ENCODE measurements at places on chromosomes 16 and 17.
A peak's percentile ranks its signal among the peaks of the same experiment; 100 is the strongest.

GRCh38 chr16:58485184-58485887, 14.6 kb upstream of the NDRG4 start:
- DNase-seq, result no peak

- DNase-seq, result no peak
These were observed 256.7 kb downstream of the PARN start for GRCh38 chr16:14373406-14373805.

GRCh38 chr17:64075913-64076312, 54.0 kb downstream of the ERN1 start:
- no peak for DNase-seq

GRCh38 chr16:22091721-22092120, 620 bp upstream of the VWA3A start:
- DNase-seq, result no peak

DNA sequence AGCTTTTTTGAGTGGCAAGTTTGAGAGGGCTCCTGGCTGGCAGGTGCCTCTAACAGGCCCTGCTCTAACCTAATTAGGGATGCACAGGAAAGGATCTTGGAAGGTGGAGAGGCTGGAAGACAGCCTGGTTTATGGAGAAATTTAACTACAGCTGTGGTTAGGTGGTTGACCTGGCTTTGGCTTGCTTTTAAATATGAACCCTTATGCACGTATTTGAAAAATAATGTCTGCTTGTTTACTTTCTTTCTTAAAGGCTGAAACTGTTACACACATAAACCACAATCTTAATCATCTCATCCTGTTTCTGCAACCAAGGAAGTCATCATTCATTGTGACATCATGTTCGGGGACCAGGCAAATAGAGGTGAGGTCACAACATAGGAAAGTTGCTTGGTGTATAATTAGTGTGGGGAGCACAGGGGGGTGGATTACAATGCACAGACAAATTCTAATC, 23.1 kb upstream of the DHRS13 start:
- DNase-seq, result no peak

DNA sequence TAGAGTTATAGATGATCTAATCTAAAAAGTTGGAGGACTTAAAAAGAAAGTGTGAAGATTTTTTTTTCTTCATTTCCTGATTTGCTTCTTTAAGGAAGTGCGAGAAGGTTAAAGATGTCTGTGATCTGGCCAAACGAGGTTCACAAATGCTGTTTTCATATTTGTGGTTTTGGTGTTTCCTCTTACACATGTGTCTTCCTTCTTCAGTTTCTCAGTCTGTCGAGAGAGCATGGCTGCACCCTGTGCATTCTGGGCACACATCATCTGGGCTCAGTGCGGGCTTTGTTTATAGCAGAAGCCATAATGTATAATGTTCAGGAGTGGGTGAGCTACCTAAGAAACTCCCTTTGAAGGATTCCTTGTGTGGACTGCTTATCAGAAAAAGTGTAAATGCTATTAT, 260.4 kb upstream of the TBX2 start:
- no peak for DNase-seq

DNA sequence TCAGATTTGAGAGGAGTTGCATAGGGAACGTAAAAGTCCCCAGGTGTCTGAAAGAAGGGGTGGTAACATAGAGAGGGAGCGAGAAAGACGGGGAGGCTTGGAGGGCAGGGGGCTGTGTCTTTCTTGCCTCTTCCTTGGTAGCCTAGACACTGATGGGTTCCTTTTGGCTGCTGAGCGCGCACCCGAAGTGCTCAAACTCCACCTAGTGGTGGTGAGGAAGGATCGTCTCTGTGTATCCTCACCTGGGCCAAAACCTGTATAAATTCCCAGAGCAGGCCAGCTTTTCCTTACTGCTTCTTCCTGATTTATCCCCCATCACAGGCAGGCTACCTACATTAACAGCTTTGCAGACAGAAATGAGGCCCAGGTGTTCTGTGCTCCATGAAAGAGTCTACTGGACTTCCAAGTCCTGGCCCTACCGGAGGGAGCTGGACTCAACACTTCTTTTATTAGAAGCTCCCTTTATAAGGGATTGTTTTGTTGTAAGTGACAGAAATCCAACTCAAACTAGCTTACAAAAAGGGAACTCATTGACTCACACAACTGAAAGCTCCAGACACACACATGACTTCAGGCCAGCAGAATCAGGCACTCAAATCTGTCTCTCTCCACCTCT, 5.5 kb upstream of the SLC25A35 start:
- DNase-seq, result peak; percentile 26

GRCh38 chr17:75008373-75008772, 4.1 kb upstream of the MRPL58 start:
- no peak for DNase-seq

GRCh38 chr16:67805718-67806427, 487 bp downstream of the RANBP10 start:
- no peak for DNase-seq

GRCh38 chr17:29084541-29085146, 41.7 kb downstream of the PIPOX start:
- DNase-seq, result no peak

DNA sequence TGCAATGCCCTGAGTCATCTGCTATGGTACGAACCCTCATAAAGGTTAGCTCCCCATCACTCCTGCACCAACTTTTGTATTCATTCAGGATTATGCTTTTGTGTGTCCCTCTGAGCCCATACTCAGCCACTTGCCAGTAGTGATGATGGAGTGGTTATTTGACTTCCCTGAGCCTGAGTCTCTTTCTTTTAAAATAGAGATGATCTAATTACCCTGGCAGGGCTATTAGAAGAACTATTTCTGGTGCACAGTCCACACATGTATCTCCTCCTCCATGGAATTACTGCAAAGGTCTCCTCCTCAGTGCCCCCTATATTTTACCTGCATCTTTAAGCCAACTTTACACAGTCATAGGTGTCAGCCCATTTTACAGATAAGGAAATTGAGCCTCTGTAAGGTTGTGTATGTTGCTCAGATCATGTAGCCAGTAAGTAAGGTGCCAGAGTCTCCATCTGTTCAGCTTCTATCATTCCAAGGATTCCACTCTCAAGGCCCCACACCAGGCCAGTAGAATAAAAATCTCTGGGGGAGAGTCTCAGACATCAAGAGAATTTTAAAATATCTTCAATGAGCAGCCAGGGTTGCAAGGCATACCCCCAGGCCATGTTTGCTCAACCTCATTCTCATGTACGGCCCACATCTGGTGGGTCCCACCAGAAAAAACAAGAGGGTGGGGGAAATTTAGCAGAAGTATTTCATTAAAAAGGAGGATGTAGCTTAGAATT, 333.7 kb upstream of the HSBP1 start:
- DNase-seq, result no peak

- no peak for DNase-seq
These were observed 479.1 kb downstream of the SOX9 start for GRCh38 chr17:72599891-72600290.

DNA sequence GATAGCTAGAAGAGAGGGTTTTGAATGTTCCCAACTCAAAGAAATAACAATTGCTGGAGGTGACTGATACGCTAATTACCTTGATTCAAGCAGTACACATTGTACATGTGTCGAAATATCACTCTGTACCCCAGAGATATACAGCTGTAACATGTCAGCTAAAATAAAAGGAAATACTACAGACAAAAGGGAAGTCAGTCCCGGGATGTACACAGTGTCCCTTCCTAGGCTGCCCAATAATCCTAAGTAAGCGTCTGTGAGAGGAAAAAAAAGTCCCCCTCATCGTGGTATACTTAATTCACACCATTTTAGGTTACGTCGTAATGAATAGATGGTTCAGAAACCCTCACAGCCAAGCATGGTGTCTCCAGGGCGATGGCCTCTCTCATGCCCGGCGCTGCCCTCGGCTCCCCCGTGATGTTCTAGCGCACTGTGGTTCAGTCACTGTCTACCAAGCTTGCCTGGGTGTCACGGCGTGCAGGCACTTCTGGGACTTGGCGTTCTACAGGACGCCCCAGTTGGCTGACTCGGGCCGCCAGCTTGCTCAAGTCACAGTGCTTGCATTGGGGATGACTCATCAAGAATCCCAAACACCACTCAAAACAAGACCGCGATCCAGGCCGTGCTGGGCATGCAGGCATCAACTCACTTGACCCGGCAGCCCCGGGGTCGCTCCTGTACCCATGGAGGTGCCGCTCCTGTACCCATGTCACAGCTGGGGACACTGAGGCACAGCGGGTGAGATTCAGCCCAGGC, 27.6 kb downstream of the CCDC40 start:
- DNase-seq, result no peak

DNA sequence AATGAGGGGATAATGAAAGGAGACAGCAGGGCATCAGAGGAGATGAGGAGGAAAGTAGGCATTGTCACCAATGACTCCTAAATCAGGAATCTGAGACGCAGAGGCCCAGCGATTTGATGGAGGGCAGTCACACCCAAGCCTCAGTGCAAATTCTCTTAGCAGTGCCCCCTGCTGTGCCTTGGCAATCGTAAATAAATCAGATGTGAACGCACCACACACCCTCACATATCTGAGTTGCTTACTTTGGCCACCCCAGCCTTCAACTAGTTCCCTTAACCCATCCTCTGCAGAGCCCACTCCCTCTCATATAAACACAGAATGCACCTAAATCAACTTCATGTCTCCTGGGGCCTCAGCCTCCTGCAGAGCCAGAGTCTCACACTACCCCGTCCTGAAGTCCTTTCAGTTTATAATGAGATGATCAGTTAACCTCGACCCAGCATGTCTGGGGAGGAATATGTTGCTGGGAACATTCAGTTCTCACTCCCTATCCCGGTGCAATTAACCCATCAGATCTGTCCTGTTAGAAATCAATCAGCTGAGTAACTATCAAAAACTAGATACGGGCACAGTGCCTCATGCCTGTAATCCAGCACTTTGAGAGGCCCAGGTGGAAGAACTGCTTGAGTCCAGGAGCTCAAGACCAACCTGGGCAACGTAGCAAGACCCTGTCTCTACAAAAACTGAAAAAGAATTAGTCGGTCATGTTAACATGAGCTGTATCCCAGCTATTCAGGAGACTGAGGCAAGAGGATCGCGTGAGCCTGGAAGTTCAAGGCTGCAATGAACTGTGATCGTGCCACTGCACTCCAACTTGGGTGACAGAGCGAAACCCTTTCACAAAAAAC, 78.4 kb downstream of the SLC39A11 start:
- no peak for DNase-seq

DNA sequence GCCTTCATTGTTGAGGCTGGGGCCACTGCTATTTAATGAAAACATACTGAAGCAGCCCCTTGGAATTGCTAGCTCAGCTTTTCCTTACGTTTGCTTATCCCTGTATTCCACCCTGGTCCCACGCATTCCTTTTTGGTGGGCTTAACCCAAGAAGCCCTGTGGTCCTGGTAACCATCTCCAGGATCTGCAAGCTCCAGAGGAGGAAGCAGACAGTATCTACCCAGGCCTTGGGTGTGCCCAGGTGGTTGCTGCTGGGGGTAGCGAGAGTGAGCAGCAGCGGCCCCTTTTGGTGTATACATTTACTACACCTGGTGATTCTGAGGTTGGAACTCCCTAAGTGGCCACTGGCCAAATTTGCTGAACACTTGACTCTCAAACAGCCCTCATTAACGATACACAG, 97.7 kb downstream of the CBLN1 start:
- DNase-seq, result no peak

DNA sequence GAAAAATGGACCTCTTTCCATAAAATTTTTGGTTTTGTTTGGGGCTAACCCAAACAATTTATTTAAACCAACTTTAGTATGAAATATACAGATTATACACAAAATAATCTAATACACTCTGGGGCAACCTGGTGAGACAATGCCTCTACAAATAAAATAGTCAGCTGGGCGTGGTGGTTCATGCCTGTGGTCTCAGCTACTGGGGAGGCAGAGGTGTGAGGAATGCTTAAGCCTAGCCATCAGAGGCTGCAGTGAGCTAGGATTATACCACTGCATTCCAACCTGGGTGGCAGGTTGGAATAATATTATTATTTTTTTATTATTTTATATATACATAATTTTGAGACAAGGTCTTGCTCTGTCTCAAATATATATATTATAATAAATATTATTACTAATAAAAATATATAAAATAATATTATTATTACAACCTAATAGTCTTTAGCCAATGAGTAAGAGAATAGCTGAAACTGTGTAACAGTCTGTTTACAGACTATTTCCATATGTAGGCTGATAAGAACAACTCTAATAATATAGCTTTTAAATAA, 50.5 kb downstream of the GLG1 start:
- no peak for DNase-seq

GRCh38 chr16:89922884-89923639, at the start of gene TUBB3:
TSS of gene TUBB3 (plus strand) at chr16:89923342. CDS start at chr16:89923402, 60 bp downstream.
- no peak for DNase-seq

DNA sequence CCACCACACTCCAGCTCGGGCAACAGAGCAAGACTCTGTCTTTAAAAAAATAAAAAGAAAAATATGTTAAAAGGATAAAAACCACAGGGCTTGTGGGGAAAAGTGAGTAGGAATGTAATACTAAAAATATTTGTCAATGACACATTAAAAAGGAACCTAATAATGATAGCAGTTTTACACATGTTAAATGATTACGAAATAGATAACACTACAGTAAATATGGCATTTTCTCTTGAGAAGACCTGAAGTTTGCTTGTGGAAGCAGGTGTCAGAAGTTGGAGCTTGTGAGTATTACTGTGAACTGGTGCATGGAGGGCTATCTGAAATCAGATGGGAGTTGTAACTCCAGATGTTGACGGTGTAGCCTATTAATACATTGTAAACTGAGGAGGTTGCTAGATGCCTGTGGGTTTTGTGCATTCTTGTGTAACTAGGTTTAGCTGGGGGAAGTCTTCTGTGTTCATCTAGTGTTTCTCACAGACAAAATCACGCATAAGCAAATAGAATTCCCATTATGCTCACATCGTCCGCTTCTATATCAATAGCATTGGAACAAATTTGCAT, 44.2 kb upstream of the CLEC18A start:
- no peak for DNase-seq

- no peak for DNase-seq
These were observed 60.1 kb downstream of the AIPL1 start for GRCh38 chr17:6374761-6375312.

DNA sequence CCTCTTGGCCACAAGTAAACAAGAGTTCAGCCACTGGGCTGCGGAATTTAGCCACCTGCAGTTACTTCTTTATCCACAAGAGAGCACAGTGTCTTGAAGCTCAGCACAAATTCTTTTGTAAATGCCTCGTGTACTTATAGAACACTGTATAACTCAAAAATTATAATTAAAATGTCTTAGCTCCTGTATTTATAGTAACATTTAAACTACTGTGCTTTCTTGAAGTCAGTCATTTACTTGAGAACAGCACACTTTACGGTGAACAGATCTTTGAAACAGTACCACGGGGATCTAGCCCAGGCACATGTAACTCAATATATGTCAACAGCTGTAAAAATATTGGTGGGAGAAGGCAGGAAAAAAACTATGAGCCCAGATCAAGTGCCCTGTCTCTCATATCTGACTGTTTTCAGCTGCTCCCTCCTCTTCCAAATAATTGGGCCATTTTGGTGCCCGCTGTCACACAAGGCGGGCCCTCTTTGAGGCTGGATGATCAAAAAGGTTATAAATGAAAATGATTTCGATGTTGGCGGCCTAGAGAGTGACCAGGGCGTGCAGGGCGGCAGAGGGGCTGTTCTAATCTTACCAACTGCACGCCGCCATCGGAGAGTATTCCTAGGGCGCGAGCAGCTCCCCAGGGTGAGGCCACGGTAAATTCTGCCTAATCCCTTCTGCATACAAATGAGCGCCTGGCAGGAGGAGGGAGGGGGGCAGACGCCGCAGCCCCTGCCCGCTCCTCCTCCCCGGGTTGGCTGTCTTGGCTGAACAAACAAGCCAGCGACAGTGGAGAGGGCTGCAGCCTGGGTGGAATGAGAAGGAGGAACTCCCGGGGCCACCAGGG, 183.2 kb downstream of the C16orf78 start:
- no peak for DNase-seq
